ENCODE measurements at places on chromosomes 2 and 18. TPM values are rescaled to one million over a fixed set of nuclear protein-coding genes. Genes with fewer than 3 reads are reported as not detected.

The PLA2R1 gene
- total RNA-seq, result 10.5 TPM

The TSPYL6 gene
- total RNA-seq, result not detected

The SCG2 gene
- 5.4 TPM for total RNA-seq

The EVA1A gene
- 9.7 TPM for total RNA-seq

The PARD6G gene
- total RNA-seq, result 12.3 TPM

The GPC1 gene
- total RNA-seq, result 447 TPM

The C2orf76 gene
- total RNA-seq, result 15.8 TPM

The ASXL3 gene
- 5.1 TPM for total RNA-seq

GRCh38 chr18:55243255-55243654, 284.0 kb upstream of the CCDC68 start:
- no peak overlapping the region for H3K27ac ChIP-seq
- H3K4me1 ChIP-seq, result no peaks in the 10 kb centered on the region
- no peaks in the 10 kb centered on the region for H3K27me3 ChIP-seq
- DNase-seq, result no peak
- H3K4me3 ChIP-seq, result no peak overlapping the region

DNA sequence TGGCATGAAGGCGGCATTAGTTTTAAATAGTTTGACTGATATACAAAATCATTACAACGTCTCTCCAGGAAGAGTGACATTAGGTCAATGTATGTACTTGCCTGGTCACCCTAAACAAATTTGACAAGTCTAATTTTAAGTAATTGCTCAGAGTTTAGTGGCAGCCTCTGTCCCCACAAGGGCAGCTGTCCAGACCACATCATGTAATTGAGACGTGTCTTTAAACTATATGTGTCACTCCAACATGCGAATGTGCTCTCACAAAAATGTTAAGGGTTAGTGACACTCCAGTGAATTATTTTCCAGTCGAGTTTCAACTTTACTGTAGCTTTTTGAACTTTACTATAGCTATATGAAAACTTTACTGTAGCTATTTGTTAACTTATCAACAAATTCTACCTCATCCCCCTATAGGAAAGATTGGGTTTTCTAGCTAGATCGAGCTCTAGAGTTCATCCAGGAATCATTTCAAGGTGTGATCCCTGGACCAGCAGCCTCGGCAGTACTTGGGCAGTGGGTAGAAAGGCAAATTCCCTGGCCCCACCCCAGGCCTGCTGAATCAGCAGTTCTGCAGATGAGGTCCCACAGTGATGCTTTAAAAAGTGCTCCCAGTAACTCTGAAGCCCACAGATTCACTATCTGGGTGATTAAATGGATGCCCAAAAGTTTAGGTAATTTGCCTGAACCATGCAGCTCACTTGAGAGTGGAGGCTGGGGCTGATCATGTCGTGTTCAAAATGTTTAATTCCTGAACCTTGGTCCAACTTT, 66.4 kb upstream of the POU3F3 start:
- no peaks in the 10 kb centered on the region for H3K4me1 ChIP-seq
- H3K4me3 ChIP-seq, result no peak overlapping the region
- no peak overlapping the region for H3K27ac ChIP-seq
- H3K27me3 ChIP-seq, result no peaks in the 10 kb centered on the region
- DNase-seq, result no peak

DNA sequence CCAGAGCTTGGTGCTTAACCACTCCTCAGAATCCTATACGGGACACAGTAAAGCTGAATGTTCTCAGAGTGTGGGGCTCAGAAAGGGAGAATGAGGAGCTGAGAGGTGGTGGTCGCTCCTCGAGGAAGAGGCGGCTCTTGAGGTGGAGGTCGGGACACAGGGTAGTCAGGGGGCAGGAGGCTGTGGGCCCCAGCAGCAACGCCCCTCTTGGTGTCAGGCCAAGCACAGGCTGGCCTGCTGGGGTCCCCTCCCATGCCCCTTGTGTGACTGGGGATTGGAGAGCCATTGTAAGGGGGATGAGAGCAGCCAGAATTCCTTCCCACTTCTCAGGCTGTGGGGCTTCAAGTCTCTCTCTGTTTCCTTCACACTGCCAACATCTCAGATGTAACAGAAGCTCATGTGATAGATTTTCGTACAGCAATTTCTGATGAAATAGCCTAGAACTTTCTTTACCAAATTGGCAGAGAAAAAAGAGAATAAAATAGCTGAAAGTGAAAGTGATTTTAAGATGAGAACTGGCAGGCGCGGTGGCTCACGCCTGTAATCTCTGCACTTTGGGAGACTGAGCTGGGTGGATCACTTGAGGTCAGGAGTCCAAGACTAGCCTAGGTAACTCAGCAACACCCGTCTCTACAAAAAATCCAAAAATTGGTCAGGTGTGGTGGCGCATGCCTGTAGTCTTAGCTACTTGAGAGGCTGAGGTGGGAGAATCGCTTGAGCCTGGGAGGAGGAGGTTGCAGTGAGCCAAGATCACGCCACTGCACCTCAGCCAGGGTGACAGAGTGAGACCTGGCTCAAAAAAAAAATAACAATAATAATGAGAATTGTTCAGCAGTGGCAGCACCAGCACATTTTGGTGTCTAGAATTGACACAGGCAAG, 61.1 kb upstream of the RPL31 start:
- H3K4me1 ChIP-seq, result no peaks in the 10 kb centered on the region
- H3K4me3 ChIP-seq, result no peak overlapping the region
- H3K27ac ChIP-seq, result no peak overlapping the region
- DNase-seq, result no peak
- H3K27me3 ChIP-seq, result no peaks in the 10 kb centered on the region

DNA sequence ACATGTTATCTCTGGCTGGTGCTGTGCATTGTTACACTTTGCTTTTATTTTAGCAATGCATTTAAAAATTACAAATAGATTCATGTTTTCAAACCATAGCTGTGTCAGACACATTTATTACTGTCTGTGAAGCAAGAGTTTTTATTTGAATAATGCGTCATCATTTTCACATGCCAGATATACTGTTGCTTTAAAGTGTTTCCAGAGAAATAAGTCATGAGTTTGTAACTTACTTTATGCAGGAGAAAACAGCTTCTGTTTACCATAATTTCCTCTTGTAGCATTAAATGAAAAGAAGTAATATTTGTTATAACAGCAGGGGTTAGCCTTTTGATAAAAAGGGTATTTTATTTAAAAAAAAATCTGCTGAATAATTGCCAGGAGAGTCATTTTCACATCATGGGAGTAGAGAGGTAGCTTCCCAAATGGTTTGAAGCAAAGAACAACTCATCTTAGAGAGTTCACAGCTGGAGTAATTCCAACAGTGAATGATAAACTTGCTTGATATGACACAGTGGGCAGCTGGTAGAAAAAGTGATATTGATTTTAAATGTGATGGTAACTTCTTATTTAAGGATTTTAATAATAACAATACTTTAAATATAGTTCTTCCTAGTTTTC, 1274.5 kb upstream of the CRIM1 start:
- H3K36me3 ChIP-seq, result no peaks in the 10 kb centered on the region
- no peaks in the 10 kb centered on the region for H3K27me3 ChIP-seq

DNA sequence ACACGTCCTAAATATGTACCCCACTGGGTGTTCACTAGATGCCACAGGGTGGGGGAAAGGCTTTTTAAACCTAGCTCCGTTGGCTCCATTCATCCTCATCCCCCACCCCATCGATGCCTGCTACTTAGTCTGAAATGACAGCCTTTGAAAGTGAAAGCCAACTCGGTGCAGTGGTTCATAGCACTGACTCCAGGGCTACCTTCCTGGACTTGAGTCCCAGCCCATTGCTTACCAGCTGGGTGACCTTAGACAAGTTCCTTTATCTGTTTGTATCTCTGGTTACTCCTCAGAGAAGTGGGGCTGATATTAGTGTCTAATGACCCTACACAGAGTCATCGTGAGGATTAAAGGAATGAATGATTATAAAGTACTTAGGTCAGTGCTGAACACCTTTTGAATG, 24.4 kb downstream of the EHD3 start:
- no peaks in the 10 kb centered on the region for H3K27me3 ChIP-seq
- no peaks in the 10 kb centered on the region for H3K36me3 ChIP-seq
- DNase-seq, result no peak
- no peaks in the 10 kb centered on the region for H3K4me1 ChIP-seq

GRCh38 chr2:197179744-197180498, 130.7 kb downstream of the ANKRD44 start:
- no peak overlapping the region for H3K27ac ChIP-seq
- no peak for DNase-seq
- H3K4me3 ChIP-seq, result no peak overlapping the region
- no peaks in the 10 kb centered on the region for H3K36me3 ChIP-seq
- H3K27me3 ChIP-seq, result no peaks in the 10 kb centered on the region
- H3K4me1 ChIP-seq, result no peaks in the 10 kb centered on the region

GRCh38 chr2:105636109-105636740, 108.5 kb upstream of the NCK2 start:
- DNase-seq, result no peak
- no peaks in the 10 kb centered on the region for H3K27me3 ChIP-seq
- H3K27ac ChIP-seq, result no peak overlapping the region
- H3K4me3 ChIP-seq, result no peak overlapping the region
- no peaks in the 10 kb centered on the region for H3K36me3 ChIP-seq
- no peaks in the 10 kb centered on the region for H3K4me1 ChIP-seq

- no peaks in the 10 kb centered on the region for H3K27me3 ChIP-seq
- H3K36me3 ChIP-seq, result no peaks in the 10 kb centered on the region
- H3K4me3 ChIP-seq, result no peak overlapping the region
- H3K4me1 ChIP-seq, result no peaks in the 10 kb centered on the region
- H3K27ac ChIP-seq, result no peak overlapping the region
These were observed 90.4 kb upstream of the LYPD1 start for GRCh38 chr2:132760405-132760804.

DNA sequence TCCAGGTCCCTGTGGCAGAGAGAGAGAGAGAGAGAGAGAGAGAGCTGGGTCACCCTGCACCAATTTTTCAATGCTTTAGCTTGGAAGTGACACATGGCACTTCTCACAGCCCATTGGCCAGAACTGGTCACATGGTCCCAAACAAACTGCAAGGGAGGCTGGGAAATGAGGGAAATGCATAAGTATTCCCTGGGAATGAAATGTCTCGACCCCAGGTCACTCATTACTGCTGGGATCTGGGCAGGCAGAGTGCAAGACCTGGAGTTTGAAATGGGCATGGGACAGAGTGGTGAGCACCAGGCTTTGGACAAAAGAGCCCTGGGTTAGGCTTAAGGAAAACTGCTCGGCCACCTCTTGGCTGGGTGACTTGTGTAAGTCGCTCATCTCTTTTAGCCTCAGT, 37.0 kb downstream of the SMAD7 start:
- H3K4me3 ChIP-seq, result no peak overlapping the region
- no peaks in the 10 kb centered on the region for H3K36me3 ChIP-seq
- H3K27me3 ChIP-seq, result no peaks in the 10 kb centered on the region

- H3K36me3 ChIP-seq, result no peaks in the 10 kb centered on the region
- no peak for DNase-seq
- no peak overlapping the region for H3K27ac ChIP-seq
- H3K4me1 ChIP-seq, result no peaks in the 10 kb centered on the region
- H3K4me3 ChIP-seq, result no peak overlapping the region
- no peaks in the 10 kb centered on the region for H3K27me3 ChIP-seq
These were observed 42.8 kb upstream of the LAPTM4A start for GRCh38 chr2:20094142-20094755.

DNA sequence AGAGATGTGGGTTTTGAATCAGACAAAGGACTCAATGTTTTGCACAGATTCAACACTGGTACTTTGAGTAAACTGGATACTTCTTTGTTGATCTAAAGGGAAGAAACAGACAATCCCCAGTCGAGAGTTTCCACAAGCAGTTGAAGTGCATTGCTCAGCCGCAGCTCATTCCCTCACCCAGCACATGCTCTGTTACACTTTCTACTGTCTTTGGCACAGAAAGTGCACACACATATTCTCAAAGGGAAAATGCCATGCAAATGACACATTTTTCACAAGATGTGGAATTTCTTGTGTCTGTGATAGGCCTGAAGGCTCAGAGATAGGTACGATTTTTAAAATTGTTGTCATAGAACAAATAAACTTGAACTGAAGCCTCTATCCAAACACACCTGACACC, 258.9 kb upstream of the TRIB2 start:
- no peak for DNase-seq
- no peaks in the 10 kb centered on the region for H3K4me1 ChIP-seq
- no peak overlapping the region for H3K4me3 ChIP-seq
- no peaks in the 10 kb centered on the region for H3K27me3 ChIP-seq
- no peak overlapping the region for H3K27ac ChIP-seq

DNA sequence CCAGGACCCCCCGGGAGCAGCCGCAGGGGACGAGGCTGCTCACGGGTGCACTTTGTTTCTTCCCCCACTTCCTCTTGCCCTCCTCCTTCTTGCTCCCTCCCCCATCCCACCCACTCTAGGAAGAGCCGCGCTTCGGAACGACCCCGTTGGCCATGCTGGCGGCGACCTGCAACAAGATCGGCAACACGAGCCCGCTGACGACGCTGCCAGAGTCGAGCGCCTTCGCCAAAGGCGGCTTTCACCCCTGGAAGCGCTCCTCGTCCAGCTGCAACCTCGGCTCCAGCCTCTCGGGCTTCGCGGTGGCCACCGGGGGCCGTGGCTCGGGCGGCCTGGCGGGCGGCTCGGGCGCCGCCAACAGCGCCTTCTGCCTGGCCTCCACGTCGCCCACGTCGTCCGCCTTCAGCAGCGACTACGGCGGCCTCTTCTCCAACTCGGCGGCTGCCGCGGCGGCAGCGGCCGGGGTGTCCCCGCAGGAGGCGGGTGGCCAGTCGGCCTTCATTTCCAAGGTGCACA, 1.3 kb downstream of the SP9 start:
- H3K4me1 ChIP-seq, result no peaks in the 10 kb centered on the region
- no peak overlapping the region for H3K27ac ChIP-seq
- H3K4me3 ChIP-seq, result no peak overlapping the region
- H3K36me3 ChIP-seq, result no peaks in the 10 kb centered on the region
- DNase-seq, result no peak

DNA sequence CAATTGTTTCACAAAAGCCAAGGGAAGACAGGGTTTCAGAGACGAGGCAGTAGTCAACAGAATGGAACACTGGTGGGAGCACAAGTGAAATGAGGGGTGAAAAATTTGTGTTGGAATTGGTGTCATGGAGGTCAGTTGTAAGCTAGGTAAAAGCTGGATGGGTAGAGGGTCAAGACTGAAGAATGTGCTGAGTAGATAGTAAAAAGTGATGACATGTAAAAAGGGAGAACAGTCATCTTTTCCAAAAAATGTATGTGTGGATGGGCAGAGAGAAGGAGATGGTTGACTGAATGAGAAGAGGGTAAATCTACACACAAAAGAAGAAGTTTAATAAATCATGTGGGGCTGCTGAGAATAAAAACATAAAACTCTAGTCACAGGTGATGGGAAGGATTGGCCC, 92.7 kb upstream of the COL3A1 start:
- DNase-seq, result no peak
- H3K4me1 ChIP-seq, result no peaks in the 10 kb centered on the region
- H3K4me3 ChIP-seq, result no peak overlapping the region

Measured in prostate gland (tissue), 2 donors.